ENCODE measurements at places on chromosomes 3 and 15. TPM values are rescaled to one million over a fixed set of nuclear protein-coding genes. Genes with fewer than 3 reads are reported as not detected.

GRCh38 chr3:102979682-102980354 is 545.0 kb downstream of the ZPLD1 start:
- DNase-seq: peak; percentile 81

DNA sequence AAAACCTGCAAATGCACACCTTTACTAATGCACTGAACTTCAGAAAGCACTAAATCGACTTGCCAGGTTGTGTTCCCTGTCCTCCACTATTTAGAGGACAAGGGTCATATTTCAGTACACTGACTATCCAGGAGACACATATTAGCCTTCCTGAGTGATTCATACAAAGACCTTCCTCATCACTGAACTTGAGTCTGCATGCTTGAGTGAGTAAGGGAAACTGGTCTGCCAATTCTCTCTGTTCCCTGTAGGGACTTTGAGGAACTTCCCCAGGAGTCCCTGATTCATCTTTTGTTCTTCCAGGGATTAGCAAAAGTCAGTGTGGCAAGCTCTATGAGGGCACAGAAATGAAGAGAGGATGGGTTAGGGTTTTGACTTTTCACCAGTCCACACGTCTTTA is 565.9 kb downstream of the PDCD6IP start:
- no peak for DNase-seq

GRCh38 chr3:98521897-98522543 is 682 bp downstream of the CLDND1 start:
- peak; percentile 66 for DNase-seq

DNA sequence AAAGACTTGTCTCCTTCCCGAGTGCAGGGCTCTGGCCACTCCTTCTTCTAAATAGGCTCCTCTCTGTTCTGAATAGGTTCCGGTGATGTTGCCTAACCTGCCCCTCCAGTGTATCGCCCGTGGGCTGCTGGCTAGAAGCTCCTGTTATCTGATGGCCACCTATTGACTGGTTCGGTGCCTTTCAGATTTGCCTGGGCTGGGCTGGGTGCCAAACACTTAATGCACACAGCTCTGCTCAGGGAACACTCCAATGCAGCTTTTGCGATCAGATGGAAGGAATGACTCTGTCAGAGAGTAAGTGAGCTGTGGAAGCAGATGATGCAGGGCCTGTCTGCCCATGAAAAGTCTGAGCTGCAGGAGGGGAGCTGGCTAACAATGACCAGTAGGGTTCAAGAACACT is 112.9 kb downstream of the CORO2B start:
- DNase-seq: no peak

GRCh38 chr3:67017211-67017610 is 19.1 kb downstream of the KBTBD8 start:
- DNase-seq: no peak

Gene C3orf33
- total RNA-seq: 5.6 TPM

Gene ITIH3
- total RNA-seq: 1.4 TPM

Gene PDZRN3
- total RNA-seq: 61.6 TPM

Gene CGGBP1
- total RNA-seq: 138 TPM

Gene LYZL4
- total RNA-seq: not detected

Gene SERPINI2
- total RNA-seq: 3.9 TPM

Gene TGM5
- total RNA-seq: 0.26 TPM

Data from urinary bladder (tissue), 4 donors.